Thymus (tissue), 14 donors: ENCODE measurements at places on chromosomes 7 and 10.

DNA sequence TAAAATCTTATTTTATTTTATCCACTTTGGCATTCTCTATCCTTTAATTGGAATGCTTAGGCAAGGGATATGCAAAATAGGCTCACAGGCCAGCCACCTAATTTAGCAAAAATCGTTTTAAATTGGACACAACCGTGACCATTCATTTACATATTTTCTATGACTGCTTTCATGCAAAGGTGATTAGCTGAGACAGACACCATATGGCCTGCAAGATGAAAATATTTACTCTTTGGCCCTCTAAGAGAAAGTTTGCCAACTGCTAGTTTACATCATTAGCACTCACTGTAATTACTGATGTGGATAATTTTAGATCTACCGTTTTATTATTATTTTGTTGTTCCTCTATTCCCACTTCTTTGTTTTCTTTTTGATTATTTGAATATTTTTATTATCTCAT is 375.5 kb upstream of the LRRTM3 start:
- no peak for DNase-seq

DNA sequence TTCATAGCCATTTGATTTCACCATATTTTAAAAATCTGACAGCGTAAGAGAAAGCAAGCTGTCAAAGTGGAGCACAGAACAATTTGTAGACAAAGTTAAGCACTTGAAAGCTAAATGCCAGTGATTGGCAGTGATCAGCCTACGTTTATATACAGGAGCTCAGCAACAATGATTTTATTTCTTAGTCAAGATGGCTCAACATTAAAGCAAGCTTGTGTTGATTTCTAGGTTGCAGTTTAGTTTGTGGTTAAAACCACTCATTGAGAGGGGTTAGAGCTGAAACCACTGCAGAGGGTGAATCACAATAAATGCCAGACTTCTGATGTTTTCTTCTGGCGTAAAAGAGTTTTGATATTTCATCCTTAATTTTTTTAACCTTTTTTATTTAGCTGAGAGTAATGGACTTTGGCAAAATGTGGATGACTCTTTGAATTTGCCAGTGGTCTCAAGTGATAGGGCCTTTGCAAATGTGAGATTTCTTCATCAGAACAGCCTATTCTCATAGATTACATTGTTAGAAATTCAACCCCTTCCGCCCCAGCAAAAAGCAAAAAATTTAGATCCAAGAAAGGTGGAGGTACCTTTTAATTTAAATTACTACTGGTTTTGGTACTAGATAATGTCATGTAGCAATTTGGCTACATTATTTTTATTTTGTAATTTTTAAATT is 73.8 kb downstream of the SHOC2 start:
- peak; percentile 6 for DNase-seq

- DNase-seq = no peak
These were observed 483.1 kb downstream of the GALNT17 start for GRCh38 chr7:71615017-71615416.

DNA sequence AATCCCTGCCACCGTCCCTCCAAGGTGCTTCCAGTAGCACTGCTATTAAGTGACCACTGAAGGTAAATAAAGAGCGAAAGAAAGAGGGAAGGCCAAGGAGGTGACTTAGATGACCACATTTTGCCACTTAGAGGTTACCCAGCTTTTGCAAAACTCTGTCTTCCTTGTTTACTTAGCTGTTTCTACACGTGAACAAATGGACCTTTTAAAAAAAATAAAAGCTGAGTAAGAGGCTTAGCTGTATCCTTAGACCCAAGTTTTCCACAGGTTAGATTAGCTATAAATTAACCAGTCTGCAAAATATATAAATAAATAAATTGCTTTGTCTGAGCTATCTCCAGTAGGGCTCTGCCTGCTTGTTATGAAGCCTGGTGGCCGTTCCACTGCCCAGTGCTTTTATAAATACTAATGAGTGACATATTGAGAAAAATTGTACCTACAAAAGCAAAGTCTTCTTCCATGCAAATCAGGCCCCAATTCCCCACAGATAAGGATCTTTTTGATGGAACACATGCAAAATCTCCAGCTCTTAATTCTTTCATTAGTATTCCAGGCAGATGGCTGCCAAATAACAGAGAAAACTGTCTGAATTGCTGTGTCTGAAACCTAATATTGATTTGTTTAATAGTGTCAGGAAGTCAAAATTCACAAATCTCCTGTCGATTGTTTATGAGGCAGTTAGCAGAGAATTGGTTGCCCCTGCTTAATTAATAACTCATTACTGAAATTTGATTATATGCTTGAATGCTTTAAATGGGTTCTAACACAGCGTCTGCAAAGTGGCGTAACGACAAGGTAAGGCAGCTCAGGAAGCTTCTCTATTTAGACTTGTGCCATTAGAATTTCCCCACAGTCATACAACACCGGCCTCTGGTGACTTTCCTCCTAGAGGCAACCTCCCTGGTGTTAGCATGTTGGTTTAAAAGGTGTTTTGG is 176.7 kb downstream of the EMX2 start:
- DNase-seq = no peak

DNA sequence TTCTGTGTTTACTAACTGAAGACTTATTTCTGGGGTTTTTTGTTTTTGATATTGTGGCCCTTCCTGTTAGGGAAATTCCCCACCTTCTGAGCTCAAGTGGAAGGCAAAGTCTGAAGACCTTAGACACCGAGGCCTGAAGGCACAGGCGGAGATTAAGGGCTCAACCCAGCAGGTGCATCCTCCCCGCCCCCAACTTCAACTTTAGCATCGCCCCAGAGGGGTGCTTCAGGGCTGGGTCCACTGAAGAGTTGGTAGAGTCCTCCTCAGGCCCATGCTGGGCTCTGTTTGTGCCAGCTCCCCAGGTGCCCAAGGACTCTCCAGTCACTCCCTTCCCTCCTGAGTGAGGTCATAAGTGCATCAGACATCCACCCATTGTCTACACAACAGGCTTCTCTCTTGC is 9.4 kb upstream of the PPIA start:
- DNase-seq = no peak

- no peak for DNase-seq
These were observed 21.0 kb downstream of the DLD start for GRCh38 chr7:107911981-107912380.

DNA sequence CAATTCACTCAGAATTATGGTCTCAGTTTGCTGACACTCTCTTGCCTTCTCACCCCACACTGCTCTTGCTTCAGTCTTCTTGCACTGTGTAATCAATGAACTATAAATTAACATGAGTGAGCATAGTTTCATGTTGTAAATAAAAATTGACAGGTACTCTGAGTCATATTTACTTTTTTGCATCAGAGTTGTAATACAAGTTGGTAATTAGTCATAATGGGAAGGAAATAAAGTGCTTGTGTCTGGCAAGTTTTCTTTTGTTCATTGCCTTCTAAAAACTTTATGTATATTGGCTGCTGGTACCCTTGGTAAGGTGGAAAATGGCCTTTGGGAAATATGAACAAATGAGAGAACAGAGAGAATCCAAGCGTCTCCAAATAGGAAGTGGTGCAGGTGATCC is 169.3 kb upstream of the MAGI2 start:
- no peak for DNase-seq

DNA sequence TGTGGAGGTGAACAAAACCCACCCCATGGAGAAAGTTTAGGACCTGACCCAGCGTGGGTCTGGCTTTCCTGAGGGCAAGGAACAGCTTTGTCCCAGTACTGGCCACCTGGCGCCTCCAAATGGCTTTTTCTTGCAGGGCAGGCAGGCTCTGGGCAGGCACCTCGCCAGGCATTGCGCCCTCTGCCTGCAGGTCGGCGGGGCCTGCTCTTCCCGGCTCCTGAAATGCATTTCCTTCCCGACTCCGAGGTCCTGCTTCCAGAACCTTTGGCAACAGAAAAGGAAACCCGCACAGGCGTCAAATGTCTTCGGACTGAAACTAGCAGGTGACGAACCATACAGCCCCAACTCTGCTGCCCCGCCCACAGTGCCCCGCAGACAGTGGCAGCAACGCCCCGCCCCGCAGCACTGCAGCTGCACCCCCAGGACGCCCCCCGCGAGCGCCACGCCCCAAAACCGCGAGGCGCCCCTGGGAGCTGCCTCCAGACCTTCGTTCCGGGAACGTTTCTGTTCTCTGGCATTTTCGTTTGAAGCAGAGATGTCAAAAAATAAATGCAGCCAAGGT is 65.5 kb downstream of the C10orf143 start:
- DNase-seq = no peak

DNA sequence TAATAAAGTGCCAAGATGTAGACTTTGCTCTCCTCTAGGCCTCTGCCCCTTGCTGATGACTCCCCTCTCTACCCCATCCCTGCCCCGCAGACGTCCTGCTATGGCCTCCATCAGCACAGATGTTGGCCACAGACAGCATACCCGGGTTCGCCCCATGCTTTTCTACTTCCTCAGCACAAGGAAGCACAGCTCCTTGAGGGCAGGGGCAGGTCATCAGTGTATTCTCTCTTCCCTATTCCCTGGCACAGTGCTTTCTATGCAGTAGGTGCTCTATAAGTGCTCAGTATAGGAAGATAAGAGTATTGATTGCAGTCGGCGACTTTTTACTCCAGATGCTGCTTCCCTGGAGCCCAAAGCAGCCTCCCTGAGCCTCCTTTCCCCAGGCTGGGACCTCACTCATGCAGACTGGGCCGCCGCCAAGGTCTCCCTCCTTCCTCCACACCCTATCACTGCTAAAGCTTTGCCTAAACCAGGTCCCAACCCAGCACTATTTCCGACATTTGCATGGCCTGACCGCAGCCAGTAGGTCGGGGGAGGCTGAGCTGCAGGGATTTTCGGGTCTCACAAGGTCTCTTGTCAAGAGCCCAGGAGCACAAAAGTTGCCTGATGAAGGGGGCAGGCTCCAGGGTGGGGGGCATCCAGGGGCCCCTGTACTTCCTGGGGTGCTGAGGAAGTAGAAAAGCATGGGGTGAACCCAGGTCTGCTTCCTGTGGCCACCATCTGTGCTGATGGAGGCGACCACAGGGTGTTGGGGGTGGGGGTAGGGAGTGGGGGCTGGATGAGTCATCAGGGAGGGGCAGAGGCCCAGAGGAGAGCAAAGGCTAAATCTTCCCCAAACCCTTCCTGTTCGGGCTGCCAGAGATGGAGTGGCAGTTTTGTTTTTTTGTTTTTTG is 8.0 kb downstream of the CALHM3 start:
- DNase-seq = no peak

- DNase-seq = peak; percentile 97
These were observed at the start of the genes CNPY4 and TAF6 for GRCh38 chr7:100119072-100119969. TSS of gene CNPY4 (plus strand) at chr7:100119634. CDS start at chr7:100119745, 111 bp downstream. TSS of gene TAF6 (minus strand) at chr7:100119358. CDS start at chr7:100114209, 5,149 bp downstream.

DNA sequence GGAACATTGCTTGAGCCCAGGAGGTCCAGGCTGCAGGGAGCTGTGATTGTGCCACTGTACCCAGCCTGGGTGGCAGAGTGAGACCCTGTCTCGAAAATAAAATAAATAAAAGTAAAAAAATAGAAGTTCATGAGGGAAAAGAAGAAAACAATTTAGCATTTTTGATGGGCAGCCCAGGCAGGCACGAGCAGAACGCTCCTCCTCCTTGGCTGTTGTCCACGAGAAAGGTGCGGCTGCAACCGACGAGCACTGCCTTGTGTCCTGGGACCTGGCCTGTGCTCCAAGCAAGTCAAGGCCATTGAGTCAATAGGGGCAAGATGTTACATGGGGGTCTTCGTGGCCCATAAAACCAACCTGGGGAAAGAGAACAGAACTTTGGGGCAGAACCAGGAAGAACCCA is 25.6 kb downstream of the EBF3 start:
- no peak for DNase-seq

GRCh38 chr10:131746785-131747184 is 154.0 kb upstream of the PPP2R2D start:
- DNase-seq = no peak

DNA sequence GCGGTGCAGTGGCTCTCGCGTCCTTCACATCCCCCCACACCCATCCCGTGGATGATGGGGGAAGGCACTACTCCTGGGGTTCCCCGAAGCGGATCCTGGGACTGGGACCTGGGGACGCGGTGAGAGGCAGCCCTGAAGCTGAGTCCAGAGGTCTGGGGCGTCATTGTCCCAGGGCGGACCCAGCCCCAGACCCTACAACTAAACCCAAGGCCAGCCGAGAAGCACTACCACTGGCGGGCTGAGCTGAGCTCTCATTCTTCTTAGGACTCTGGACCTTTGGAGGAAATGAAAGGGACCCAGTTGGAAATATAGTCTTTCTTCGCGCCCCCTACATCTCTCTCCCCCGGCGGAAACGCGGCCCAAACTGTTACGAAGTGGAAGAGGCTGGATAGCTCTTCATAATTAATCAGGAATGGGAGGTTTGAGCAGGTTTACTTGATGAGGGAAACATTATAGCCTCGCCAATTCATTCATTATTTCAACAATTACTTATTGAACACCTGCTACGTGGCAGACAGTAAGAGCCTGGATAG is 389 bp upstream of the FBXL15 start:
- DNase-seq = no peak

DNA sequence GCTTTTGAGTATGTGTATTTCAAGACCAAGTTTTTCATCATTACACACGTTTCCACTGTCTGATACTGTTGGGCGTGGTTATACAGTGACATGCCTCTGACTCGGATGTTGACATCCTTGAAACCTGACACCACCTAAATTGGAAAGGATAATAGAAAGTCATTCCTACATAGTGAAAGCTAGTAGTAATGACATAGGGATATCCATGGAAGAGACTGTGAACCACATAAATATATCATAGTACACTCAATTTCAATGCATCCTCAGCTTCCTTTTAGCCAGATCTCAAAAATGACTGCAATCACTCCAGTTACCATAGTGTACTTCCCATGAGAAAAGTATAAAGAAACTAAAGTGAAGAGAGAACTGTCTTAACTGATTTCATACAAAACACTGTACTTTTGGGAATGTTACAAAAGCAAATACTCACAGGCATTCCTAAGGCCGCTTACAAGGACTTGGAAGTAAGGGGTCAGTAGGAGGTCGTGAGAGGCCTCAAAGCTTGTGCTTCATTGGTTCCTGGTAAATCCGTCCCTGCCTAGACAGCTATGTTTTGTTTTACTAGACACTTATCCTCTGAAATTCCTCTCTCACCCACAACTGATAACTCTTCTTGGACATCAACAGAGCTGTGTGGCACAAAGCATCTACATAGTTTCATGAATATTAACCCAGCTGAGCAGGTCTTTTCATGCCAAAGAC is 71.8 kb upstream of the VWDE start:
- DNase-seq = no peak

GRCh38 chr7:143882020-143882603 is 19.9 kb downstream of the TCAF1 start:
- no peak for DNase-seq

GRCh38 chr10:95834406-95834805 is 73.4 kb upstream of the CC2D2B start:
- no peak for DNase-seq

- DNase-seq = no peak
These were observed 134.8 kb upstream of the BMPER start for GRCh38 chr7:33770576-33770975.

DNA sequence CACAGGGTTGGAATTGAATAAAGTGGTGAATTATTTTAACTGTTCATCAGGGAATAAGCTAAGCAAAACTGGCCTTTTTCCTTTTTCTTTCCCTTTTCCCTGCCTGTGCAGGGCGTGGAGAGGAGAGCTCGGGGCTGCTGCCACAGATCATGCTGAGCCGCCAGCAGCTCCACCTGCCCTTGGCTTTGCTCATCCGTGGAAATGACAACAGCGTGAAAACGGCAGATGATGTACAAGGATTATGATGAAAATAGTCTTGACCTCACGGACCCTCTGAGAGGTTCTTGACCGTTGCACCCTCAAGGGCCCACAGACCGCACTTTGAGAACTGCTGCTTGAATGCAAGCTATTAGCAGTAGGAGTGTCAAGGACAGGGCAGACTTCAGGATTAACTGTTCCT is 10.6 kb downstream of the PPP2R2D start:
- DNase-seq = no peak

- no peak for DNase-seq
These were observed 75.2 kb upstream of the NPVF start for GRCh38 chr7:25303281-25304181.

GRCh38 chr7:100951172-100951571 is 1.8 kb downstream of the MUC3A start:
- DNase-seq = no peak
